ENCODE measurements at places on chromosomes 6 and 20.

GRCh38 chr6:163860287-163861081 is 446.0 kb downstream of the QKI start:
- no peak for DNase-seq

GRCh38 chr6:111846066-111846465 is 27.2 kb downstream of the FYN start:
- no peak for DNase-seq

DNA sequence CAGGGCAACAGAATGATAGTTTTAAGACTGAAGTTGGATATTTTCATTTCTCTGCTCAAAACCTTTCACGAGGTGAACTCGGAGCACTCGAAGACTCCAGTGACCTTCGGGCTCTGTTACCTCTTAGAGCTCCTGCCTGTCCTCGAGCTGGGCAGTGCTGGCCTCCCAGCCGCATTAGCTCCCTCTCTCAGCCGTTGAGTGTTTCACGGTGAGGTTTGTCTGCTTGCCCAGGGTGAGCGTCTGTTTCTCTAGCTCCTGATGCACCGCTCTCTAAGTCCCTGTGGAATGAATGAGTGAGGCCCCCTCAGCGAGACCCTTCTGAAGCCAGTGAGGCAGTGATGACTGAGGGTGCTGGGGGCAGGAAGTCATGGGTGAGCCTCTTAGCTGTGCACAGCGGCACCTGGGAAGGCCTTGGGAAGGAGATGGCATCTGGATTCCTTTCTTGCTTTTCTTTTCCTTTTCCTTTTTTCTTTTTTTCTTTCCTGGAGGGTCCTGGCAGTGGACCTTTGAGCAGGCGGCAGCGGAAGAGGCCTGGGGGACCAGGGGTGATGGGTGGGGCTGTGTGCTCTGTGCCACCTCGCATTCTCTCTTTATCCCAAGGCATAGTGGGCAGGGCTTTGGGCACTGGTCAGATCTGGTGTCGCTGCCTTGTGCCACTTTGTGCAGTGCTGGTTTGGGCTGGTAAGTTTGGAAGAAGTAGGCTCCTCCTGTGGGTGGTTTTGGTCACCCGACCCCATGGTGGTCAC is 2.2 kb downstream of the PSMG4 start:
- no peak for DNase-seq

GRCh38 chr6:42163981-42164380 is 9.2 kb upstream of the GUCA1A start:
- no peak for DNase-seq

DNA sequence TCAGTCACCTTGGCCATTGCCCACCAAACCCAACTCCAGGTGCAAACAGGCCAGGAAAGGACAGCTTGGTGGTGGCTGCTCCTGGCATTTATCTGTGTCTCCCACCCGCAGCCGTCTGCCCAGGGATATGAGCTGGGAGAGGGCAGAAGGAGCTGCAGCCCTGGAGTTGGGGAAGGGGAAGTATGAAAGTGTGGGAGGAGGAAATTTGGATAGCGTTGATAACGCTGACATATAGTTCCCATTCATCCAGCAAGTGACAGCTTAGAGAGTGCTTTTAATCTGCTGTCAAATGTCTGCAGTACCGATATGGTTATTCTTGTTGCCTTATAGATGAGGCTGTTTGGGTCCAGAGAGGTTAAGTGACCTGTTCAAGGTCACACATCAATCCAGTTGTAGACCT is 741 bp downstream of the KCNK16 start:
- no peak for DNase-seq

DNA sequence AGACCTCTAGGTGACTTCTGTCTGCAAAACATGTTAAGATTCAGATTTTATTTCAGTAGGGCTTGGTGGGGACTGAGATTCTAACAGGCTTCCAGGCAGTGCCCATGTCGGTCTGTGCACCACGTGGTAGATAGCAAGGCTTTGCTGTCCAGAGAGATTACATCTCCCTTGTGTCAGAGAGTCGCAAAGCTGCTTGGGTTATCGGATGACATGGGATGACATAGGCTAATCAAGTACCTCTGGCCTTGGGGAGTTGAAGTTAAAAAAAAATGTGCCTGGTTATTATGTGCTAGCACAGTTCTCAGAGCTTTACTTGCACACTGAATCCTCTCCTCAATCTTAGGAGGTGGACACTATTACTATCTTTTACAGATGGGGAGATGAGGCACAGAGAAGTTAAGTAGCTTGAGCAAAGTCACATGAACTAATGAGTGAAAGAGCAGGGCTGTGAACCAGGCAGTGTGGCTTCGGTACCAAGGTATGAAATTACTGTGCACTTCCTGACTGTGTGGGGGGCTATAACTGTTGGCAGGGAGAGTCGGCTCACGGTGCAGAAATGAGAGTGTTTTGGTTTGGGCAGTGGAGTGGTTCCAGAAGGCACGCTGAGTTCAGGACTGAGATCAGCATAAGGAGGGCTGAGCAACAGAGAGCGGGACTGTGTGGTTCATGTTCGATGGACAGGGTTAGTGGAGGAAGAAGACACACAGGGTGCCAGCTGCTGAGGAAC is 41.1 kb downstream of the FARS2 start:
- DNase-seq, result peak; percentile 50

DNA sequence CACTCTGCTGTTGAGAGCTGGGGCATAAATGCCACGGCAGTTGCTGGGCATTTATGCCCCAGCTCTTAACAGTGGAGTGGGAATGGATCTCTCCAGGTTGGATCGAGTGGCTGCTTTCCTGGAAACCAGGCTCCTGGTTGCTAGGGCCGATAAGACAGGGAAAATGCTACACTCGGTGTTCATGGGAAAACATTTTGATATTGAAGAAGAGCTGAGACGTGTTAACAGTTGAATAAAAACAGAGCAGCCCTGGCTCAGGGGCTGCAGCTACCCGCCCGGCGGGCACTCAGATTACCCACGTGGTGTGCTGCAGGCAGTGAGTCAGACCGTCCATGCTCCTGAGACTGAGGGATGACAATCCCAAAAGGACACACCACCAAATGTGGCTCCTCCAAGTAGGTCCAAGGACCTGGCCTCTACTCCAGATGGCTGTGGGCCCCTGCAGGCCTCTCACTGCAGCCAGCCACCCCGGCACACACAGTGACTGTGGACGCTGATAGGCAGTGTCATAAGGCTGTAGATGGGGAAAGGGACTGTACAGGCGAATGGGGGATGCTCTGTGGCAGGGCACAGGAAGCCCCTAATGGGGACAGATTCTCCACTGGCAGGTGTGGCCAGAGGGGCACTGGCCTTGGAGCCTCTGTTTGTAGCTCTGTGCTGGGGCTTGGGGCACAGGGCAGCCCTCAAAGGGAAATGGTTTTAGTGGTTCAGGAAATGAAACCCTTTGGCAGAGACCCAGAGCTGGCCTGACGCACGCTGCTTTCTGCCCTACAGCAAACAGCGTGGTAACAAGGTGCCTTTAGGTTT is 237.8 kb downstream of the LY86 start:
- no peak for DNase-seq

DNA sequence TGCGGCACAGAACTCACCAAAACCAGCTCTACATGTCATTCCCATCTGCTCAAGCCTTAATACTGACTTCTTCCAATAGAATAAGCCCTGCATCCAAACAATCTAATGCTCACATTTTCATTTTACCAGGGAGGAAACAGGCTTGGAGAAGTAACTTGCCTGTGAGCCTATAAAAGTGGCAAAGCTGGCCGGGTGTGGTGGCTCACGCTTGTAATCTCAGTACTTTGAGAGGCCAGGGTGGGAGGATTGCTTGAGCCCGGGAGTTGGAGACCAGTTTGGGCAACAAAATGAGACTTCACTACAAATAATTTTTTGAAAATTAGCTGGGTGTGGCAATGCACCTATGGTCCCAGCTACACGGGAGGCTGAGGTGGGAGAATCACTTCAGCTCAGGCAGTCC is 133.7 kb downstream of the LY86 start:
- DNase-seq, result no peak

- no peak for DNase-seq
Measured at GRCh38 chr20:53898556-53898931, 171.8 kb downstream of the BCAS1 start.

- peak; percentile 76 for DNase-seq
Measured at GRCh38 chr6:37048851-37049757, 43.6 kb downstream of the FGD2 start.

DNA sequence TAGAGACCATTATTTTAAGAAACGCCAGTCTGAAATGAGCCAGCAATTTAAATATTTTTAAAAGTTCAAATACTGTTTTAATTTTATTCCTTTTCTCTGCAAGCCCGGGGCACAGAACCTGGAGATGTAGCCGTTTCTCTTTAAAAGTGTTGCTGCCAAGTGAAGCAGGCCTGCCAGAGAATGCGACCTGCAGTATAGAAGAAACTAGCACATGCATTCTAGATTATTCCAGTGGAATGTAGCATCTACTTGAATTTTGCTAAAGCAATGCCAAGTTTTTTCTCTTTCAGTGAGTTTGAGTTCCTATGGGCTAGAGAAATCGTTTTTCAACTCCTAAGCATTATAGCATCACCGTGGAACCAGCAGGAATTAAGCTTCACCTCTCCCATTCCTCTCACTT is 101.3 kb downstream of the QRSL1 start:
- no peak for DNase-seq

DNA sequence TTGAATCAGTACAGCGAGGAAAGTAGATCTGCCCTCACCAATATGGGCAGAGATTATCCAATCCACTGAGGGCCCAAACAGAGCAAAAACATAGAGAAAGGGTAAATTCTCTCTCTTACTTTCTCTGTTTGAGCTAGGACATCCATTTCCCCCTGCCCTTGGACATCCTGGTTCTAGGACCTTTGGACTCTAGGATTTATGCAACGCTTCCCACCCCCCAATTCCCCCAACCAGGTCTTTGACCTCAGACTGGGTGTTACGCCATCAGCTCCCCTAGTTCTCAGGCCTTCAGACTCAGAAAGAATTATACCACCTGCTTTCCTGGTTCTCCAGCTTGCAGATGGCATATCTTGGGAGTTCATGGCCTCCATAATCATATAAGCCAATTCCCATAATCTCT is 10.2 kb upstream of the B3GAT2 start:
- no peak for DNase-seq

- DNase-seq, result no peak
Measured at GRCh38 chr6:134454794-134455193, 136.9 kb upstream of the SGK1 start.

GRCh38 chr6:36724514-36725390 is 27.1 kb downstream of the RAB44 start:
- DNase-seq, result peak; percentile 78

DNA sequence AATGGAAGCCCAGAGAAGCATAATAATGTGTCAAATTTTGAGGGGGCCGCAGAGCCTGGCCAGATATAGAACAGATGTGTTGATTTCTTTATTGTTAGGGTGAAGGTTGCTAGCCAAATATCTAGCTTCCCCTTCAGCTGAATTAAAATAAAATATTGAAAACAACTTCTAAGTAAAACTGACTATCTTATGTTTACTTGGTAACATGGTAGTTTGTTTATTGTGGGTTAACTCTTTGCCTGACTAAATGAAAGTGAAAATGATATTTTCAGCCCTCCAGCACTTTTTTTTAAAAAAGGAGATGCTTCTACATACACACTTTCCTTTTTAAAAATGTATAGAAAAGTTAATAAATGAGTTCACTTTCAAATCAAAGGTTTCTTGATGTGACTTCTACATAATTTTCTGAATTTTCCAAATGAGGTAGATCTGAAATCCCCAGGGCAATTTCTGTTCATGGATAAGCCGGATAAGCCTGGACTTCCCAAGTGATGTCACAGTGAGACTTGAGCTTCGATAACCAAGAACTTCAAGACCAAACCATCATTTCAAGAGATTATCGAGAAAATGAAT is 172.1 kb upstream of the OLIG3 start:
- no peak for DNase-seq

GRCh38 chr20:21518292-21518991 is 4.6 kb upstream of the NKX2-2 start:
- no peak for DNase-seq

- no peak for DNase-seq
Measured at GRCh38 chr6:40778196-40778595, 191.0 kb upstream of the LRFN2 start.

DNA sequence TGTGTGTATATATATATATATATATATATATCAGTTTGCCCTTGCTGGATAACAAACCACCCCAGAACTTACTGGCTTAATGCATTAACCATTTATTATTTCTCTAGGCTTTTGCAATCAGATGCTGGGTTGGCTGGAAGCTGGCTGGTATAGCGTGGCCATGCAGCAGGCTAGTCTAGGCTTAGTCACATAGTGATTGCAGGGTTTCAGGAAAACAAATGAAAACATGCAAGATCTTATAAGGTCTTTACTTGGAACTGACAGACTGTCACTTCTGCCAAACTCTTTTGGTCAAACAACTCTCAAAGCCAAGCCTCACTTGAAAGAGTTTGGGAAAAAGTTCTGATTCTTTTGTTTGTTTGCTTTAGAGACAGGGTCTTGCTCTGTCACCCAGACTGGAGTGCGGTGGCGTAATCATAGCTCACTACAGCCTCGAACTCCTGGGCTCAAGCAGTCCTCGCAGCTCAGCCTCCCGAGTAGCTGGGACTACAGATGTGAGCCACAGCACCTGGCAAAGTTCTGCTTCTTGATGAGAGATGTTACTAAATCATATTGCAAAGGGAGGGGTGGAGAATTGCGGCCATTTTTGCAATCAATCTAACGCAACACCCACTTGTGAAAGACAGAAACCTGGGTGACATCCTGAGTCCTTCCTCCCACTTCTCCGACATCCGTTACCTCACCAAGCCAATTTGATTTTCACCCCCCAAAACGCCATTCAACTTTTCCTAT is 74.6 kb upstream of the RNF24 start:
- DNase-seq, result no peak

DNA sequence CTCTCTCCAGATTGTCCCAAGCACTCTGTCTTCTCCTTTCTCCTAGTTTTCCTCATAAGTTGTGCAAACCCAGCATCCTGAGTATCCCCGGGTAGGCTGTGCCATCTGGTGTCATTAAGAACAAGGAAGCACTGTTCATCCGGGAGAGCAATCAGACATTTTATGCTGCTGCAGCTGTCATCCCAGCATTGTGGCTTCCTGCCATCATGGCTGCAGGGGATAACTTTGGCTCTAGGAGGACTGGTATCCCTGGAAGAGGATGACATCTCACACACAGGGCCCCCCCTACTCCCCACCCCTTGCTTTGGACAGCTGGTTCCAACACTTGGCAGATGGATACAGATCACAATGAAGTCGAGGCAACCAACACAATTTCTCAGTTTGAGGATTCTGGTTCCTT is 1195.1 kb upstream of the MAP3K7 start:
- no peak for DNase-seq

- no peak for DNase-seq
Measured at GRCh38 chr6:35147026-35147425, 5.9 kb upstream of the TCP11 start.

GRCh38 chr6:127073222-127073621 is 45.2 kb upstream of the RSPO3 start:
- DNase-seq, result no peak

GRCh38 chr20:32779500-32780211 is 17.5 kb downstream of the DNMT3B start:
- DNase-seq, result no peak

DNA sequence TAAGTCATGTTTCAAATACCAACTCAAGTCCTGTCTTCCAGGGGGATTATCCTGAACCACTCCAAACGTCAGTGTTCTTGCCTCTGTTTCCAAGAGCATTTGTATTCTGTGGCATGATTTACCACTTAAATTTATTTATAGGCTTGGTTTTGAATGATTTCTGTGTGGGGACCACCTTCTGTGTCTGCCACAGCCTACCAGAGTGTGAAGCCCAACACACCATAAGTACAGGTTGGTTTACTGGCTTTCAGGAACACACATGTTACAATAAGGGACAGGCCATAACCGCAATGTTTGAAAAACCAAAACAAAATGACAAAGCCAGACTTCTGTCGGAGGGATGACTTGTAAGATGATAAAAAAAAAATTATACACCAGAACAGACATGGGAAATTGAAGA is 56.5 kb upstream of the MAP3K7 start:
- DNase-seq, result no peak
